NCI-H1417 (cell line): ENCODE measurements at places on chromosomes 7 and 10.
A peak's percentile ranks its signal among the peaks of the same experiment; 100 is the strongest.

DNA sequence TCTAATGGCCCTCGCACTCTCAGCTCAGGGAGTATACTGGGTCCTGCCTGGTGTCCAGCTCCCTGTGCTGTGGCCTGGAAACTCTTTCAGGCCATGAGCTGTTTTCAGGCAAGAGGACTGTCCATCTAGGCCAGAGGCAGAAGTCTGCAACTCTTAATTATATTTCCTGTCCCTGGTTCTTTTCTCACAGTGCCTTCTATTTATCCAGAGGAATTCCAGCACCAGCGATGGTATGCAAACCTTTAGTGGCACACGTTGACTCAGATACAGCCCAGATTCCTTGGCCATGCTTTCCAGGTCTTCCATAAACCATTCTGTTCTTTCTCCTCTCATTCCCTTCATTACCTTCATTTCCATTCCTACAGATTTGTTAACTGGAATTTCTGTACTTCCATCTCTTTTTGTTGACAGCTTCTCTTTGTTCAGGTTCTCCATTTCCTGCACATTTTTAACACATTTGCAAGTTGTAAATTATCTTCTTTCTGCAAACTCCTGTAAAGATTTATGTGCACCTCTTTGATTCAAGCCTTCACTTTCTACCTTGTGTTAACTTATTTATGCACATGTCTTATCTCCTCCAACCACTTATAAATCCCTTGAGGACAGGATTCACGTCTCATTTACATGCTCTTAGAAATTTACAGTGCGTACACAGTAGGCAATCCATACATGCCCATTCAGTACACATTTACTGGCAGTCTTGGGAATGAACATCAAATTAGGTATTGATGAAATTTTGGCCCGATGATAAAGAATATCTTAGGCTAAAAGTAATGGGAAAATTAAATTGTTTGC is 172.1 kb downstream of the CELF2 start:
- no peak for DNase-seq

DNA sequence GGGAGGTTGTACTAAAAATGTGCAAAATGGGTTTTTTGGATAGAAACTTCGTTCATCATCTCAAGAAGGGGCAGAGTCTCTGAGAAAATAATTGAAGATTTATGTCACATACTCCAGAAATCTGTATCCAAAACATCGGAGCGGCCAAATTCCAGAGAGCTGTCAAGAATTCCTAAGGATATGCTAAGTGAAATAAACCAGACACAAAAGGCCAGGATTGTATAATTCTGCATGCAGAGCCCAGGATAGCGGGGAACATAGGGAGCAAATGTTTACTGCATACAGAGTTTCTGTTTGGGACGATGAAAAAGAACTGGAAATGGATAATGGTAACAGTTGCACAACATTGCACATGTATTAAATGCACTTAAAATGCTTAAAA is 224.2 kb upstream of the AUTS2 start:
- no peak for DNase-seq

GRCh38 chr7:117485118-117485620 is 5.3 kb downstream of the CFTR start:
- no peak for DNase-seq

GRCh38 chr7:28597284-28597683 is 185.0 kb downstream of the CREB5 start:
- DNase-seq = no peak

DNA sequence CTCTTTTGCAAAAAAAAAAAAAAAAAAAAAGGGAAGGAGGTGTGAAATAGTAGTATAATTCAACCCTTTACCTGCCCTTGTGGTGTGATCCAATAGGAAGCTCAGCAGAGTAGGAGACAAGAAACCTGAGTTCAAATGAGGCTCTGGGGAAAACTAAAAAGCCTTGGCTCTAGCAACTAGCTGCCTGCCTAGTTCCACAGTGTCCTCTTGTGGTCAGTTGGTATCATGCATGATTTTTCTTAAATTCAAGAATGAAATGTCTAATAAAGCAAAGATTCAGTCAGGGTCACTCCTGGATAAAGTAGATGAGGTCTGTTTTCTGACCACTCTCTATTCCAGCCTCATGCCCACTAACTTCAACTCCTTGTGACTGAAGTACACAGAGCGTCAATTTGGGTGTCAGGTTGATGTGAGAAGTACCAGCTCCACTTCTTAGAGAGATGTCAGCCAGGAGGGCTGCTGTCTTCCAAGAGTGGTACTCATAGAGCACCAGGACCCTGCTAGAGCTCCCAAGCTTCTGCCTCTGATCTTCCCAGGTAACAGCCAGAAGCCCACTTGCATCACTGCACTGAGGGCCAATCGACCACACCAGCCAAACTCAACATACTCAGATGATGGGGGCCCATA is 10.5 kb downstream of the LSM5 start:
- peak; percentile 57 for DNase-seq

GRCh38 chr7:80481196-80481884 is 30.5 kb downstream of the GNAT3 start:
- no peak for DNase-seq

- no peak for DNase-seq
Measured at GRCh38 chr10:75238182-75239095, 2.7 kb upstream of the COMTD1 start.

GRCh38 chr10:100528921-100529474 is 673 bp downstream of the NDUFB8 start:
- DNase-seq = no peak

- DNase-seq = no peak
Measured at GRCh38 chr10:88819290-88819689, 16.8 kb downstream of the LIPM start.

DNA sequence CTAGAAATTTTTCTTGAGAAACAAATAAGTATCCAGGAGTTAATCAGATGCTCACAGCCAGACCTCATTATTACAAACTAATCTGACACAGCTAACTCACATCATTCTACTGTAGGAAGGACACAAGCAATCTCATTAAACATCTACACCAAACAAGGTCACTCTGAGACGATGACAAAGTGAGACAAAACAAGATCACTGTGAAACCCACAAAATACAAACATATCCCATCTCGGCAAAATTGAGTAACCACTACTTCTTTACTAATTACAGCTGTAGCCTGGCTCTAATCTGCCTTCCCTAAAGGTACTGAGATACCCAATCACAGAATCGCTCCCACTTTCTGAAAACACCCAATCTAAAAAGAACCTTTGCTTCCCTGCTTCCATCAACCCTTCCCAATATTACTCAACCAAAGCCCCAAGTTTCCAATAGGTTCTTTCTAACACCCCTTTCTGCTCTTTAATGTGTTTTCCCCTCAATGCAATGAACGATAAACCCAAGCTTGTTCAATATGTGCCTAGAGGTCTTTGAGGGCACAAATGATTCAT is 26.9 kb downstream of the CCDC6 start:
- no peak for DNase-seq

DNA sequence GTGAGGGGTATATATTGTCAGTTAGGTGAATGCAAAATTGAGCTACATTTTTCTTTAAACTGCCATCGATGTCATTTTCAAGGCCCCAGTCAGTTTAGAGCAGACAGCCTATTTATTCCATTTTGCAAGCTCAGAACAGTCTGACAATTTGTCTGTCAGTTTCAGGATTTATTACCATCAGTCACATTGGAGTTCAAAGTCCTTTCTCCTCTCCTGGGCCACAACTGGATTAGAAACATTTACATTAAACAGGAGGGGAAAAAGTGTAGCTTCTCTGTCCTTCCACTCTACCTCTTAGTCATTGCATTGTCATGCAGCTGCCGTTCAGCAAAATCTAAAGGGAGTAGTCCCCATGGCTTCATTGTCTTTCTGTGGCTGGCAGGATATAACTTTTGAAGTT is 3.5 kb upstream of the GHITM start:
- DNase-seq = no peak
